RPMI8226 (cell line): ENCODE measurements at places on chromosomes 1 and 21.

DNA sequence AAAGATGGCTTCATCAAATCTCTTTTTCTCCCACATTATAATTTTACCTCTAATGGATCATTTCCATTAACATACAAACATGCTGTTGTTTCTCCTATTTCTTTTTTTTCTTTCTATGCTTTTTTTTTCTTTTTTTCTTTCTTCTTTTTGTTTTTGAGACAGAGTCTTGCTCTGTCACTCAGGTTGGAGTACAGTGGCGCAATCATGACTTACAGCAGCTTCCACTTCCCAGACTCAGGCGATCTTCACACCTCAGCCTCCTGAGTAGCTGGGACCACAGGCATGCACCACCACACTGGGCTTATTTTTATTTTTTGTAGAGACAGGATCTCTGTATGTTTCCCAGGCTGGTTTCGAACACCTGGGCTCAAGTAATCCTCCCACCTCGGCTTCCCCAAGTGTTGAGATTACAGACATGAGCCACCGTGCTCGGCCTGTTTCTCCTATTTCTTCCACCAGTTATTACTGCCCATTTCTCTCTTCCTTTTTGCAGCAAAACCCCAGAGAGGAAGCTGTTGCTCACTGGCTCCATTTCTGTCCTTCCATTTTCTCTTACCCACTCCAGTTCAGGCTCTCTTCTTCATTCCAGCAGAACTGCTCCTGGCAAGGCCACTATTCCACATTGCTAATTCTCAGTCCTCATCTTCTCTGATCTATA, 32.1 kb upstream of the OPRD1 start:
- no peak for DNase-seq

- peak; percentile 65 for DNase-seq
These were observed 15.7 kb upstream of the GLIS1 start for GRCh38 chr1:53754484-53755312.

GRCh38 chr21:41601573-41602368, 93.8 kb upstream of the TMPRSS2 start:
- no peak for DNase-seq

- DNase-seq, result no peak
These were observed 894 bp downstream of the TCEA3 start for GRCh38 chr1:23423415-23424292.

- DNase-seq, result peak; percentile 40
These were observed 115.1 kb downstream of the RHOU start for GRCh38 chr1:228850141-228851100.

DNA sequence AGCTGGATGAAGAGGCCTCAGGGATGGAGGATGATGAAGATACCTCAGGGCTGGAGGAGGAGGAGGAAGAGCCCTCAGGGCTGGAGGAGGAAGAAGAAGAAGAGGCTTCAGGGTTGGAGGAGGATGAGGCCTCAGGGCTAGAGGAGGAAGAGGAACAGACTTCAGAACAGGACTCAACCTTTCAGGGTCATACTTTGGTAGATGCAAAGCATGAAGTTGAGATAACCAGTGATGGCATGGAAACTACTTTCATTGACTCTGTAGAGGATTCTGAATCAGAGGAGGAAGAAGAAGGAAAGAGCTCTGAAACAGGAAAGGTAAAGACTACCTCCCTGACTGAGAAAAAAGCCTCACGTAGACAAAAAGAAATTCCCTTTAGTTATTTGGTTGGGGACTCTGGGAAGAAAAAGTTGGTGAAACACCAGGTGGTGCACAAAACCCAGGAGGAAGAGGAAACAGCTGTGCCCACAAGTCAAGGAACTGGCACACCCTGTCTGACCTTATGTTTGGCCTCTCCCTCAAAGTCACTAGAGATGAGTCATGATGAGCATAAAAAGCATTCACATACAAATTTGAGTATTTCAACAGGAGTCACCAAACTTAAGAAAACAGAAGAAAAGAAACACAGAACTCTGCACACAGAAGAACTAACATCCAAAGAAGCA, 15.4 kb downstream of the L1TD1 start:
- peak; percentile 19 for DNase-seq

- DNase-seq, result no peak
These were observed 91.4 kb upstream of the DEPDC1 start for GRCh38 chr1:68588304-68588703.

DNA sequence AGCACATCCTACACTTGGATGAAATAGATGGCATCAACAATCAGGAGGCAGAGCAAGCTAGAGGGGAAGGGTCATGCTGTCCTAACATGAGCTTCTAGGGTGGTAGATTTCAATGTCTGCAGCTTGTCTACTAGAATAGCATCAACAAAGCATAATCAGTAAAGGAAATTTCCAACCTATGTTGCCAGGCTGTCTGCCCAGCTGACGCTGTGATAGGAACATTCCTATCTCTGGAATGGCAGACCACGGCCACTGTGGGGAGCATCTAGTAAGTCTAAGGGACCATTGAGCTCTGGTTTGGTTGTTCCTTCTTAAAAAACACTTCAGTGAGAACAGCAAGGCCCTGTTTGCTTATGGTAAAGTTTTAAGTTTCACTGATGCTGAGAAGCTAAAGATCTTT, 206.8 kb downstream of the PAPPA2 start:
- DNase-seq, result no peak

- no peak for DNase-seq
These were observed 195.1 kb downstream of the PTPRC start for GRCh38 chr1:198833706-198834503.

GRCh38 chr1:150528196-150528595, 12.6 kb downstream of the FALEC start:
- DNase-seq, result no peak

DNA sequence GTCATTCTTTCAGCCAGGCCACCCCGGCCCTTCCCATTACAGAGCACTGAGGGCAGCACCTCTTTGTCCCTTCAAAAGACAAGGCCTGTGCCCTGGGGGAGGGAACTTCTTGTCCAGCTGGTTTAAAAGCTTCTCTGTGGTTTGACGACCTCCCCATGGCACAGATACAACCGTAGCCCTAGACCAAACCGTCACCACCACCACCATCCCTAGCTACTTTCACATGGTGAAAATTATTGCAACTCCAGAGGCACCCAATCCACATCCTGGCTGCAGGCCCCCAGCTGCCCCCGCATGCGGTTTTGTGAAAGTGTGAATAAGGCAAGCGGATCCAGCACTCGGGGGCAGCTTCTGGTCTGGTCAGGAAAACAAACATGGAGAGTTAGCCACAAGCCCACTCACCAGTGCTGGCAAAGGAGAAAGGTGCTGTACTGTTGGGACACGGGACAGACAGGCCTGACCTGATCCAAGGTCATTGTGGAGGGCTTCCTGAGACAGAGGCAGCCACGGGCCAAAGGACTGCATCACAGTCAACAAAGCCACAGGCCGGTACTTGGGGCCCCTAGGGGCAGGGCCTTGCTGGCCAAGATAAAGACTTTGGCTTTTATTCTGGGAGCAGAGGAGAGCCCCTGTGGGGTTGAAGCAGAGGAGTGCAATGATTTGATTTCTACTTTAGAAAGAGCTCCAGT, 31.2 kb downstream of the CDCA8 start:
- no peak for DNase-seq

DNA sequence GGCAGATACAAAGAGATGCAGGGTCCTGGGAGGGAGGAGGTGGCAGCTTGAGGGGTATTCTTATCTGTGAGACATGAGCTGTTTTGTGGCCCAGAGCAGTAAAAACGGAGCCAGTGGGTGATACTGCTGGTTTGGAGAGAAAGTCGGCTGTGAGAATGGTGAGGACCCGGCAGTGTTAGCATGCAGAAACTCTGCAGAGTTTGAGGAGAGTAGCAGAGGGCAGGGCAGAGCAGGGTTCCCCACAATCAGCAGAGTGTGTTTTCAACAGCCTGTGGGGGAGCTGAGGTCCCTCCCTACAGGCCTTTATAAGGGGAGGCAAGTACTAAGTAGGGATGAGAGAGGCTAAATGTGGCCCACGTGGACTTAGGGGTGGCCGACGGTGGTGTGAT, 423 bp downstream of the SLAMF8 start:
- DNase-seq, result no peak

DNA sequence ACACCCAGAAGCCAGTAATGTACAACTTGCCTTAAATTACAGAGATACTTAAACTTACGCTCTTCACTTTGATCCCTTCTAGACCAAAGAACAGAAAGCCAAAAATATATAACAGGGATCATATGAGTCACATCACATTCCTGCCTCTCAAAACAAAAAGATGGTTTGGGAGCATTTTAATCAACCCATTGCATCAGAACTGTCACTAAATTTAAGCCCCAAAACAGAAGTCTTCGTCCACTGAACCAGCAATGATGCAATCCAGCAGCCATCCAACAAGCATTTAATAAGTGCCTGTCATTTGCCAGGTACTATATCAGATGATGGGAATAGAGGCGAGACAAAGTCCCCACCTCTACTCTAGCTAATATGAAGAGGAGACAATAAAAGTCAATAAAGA, 42.7 kb upstream of the GLIS1 start:
- no peak for DNase-seq

DNA sequence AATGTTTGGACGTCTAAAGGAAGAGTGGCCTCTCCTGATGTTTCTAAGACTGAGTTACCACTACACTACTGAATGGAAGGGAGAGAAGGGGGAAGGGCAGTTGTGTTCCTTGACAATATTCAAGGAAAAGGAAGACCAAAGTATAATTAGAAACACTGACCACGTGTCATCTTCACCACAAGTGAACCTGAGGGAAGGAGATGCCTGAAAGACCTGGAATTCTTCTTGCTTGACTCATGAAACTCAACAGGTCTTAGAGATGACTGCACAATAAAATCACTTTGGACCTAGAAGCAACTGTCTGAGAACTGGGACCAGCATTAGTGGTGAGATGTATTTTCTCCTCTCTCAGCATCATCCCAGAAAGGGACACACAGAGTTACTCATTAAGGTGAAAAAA, 56.7 kb downstream of the PTPN14 start:
- DNase-seq, result no peak

DNA sequence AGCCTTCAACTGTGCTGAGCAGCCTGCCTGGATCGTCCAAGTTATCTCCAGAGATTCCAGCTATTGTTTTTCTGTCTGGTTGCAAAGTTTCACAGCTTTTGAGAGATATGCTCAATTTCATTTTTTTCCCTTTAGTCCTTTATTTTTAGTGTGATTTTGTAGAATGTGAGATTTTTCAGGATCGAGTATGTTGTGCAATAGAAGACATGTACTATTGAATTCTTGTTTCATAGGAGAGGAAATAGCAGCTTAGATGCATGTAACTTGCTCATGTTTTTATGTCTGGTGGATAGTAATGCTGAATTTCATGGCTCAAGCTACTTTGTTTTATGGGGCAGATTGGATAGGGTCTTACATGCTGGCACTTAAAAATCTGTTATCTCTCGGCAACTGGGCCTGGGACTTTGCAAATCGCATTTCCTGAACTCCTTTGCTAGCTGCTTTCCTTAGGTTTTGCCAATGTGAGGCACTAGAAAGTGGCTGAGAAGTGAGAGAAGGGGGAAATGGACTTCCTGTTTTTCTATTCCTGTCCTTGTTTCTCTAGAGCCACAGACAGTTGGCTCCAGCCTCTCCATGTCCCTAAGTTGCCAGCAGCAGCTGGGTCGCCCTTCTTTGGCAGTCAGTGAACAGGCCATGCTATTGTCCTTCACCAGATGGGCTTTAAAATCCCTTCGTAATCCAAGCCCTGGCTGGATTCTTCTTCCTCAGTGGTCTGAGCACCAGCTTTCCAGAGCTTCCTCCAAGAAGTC, 101.4 kb upstream of the PDE4B start:
- peak; percentile 42 for DNase-seq

- DNase-seq, result no peak
These were observed 9.2 kb downstream of the BACH1 start for GRCh38 chr21:29307718-29308455.

- no peak for DNase-seq
These were observed 52.6 kb upstream of the PTGFRN start for GRCh38 chr1:116857092-116857491.

DNA sequence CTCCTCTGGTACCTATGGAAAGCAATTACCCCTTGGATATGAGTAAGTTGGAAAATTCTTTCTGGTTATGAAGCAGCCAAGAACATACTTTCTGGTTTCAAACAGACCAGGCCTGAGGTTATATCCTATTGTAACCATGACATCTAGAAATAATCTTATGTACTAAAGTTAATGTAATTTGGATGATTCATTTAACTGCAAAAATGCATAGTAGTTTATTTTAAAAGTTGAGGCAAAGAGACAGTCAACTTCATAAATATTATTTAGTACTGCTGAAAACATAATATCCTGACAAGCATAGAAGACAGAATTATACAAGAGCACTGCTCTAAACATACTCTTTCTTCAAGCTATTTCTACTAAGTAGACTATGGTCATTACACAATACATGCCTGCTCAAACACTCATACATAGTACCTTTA, 25.5 kb downstream of the ODF2L start:
- no peak for DNase-seq

- DNase-seq, result no peak
These were observed 171.0 kb downstream of the TGFBR3 start for GRCh38 chr1:91714867-91715381.

DNA sequence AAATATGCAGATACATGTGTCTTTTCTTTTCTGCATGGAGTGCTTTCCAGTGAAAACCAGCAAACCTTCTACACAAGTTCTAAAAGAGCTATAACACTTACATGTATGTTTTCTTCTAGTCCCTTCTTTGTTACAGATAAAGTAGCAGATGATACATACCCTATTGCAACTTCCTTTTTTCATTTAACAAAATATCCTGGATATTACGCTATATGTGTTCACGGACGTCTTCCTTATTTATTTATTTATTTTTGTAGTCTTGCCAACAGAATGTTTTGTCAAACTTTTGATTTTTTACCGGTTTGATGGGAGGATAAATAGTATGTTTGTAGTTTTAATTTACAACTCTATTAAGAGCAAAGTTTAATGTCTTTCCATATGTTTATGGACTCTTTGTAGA, 5.2 kb upstream of the GALNT2 start:
- no peak for DNase-seq

DNA sequence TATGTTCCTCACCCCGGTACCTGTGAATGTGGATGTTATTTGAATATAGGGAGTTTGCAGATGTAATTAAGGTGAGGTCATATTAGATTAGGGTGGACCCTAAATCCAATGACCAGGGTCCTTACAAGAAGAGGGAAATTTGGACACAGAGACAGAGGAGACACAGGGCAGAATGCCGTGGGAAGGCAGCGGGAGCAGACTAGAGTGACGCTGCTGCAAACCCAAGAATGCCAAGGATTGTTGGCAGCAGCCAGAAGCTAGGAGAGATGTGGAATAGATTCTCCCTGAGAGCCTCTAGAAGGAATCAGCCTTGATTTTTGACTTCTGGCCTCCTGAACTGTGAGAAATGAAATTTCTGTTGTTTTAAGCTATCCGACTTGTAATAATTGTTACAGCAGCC, 53.6 kb downstream of the SPATA46 start:
- no peak for DNase-seq

GRCh38 chr1:236139495-236139894, 2.8 kb upstream of the GPR137B start:
- no peak for DNase-seq
